Activated CD4-positive, alpha-beta T cell treated with anti-CD3 and anti-CD28 coated beads, Interleukin-2, amount 10 ng/mL, durations not matched to agents 24 days and 14 days (primary cell): ENCODE measurements at places on chromosomes 7 and 10. TPM values are rescaled to one million over a fixed set of nuclear protein-coding genes. Genes with fewer than 3 reads are reported as not detected.

DNA sequence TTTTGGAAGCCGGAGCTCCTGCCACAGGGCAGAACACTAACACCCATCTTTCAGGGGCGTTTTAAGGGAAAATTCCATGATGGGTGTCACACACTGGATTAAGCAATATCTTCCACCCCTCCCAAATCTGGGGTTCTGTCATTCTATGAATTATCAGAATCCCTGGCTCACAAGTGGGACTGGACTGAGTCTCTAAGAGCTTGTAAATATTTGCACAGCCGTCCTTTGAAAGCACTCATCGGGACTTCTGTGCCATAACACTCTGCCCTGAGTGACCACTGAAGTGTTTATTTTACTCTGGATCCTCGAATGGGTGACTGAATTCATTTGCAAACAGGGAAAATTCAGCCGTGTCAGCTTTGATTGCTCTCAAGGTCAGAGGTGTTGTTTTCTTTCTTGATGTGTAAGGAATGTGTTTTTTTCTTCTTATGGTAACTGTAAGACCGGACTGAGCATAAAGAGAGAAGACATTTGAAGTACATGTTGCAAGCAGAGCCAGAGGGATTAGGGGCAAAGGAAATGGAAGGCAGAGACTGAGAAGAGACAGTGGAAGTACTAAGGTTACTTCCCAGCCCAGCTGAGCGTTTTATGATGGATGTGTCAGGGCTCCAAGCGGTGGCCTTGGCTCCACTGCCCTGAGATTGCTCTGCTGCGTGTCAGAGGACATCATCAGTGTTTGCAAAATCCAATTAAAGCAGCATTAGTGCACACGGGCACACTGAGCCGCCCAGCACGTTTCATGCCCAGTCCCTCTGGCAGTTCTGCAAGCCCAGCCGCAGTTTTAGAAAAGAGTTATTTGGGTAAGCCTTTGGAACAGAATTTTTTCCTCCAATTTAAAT is 17.7 kb upstream of the GTPBP4 start:
- no peak overlapping the region for H3K4me3 ChIP-seq
- H3K27me3 ChIP-seq = peaks cover 29% of the 10 kb centered on the region
- peaks cover 6% of the 10 kb centered on the region for H3K4me1 ChIP-seq

The CALHM3 gene
- not detected in 2 replicates for total RNA-seq

DNA sequence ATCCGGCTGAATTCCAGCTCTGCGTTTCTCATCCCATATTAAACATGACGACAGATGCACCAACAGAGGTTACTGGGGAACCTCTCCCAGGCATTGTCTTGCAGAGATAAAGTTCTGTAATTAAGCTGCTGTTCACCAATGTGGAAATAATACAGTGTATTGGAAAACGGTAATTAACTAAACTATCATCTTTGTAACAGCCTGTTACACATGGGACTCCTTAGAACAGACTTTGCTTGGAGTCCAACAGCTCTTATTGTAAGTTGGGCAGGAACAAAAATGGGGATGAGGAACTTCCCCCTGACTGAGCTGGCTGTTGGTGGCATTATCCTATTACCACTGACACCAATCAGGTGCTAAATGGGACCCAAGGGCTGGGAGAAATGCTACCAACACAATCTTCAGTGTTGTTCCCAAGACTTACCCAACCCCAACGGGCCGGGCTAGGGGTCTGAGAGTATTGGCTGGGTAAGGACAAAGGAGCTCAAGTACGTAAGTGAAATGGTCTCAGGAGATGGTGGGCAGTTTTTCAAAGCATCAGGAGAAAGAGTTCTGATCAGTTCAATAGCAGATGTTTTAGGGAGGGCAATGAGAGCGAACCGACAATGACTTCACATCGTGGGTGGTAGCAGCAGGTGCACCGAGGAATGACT is 759.4 kb downstream of the GRID1 start:
- DNase-seq = peak; percentile 52
- H3K27ac ChIP-seq = no peak overlapping the region
- H3K4me3 ChIP-seq = no peak overlapping the region
- no peaks in the 10 kb centered on the region for H3K36me3 ChIP-seq

GRCh38 chr10:109972372-109973001 is 35.3 kb upstream of the ADD3 start:
- H3K36me3 ChIP-seq = no peaks in the 10 kb centered on the region
- no peak for DNase-seq
- H3K27me3 ChIP-seq = peaks cover 26% of the 10 kb centered on the region

DNA sequence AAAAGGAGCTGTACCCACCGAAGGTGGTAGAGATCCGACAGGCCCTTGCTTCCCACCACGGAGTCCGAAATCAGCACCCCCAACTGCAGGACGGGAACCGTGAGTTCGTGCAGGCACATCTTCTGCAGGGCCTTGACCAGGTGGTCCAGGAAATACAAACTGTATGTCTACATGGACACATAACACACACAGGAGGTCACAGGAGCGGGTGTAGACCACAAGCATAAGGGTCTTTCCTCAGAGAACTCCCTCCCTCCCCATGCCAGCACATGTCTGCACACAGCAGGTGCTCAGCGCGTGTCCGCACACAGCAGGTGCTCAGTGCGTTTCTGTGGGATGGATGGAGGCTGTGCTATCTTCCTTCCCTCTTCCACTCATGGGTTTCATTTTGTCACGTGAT is 69.7 kb downstream of the CFAP46 start:
- DNase-seq = no peak
- no peaks in the 10 kb centered on the region for H3K4me1 ChIP-seq
- H3K27me3 ChIP-seq = peaks cover 5% of the 10 kb centered on the region
- H3K4me3 ChIP-seq = no peak overlapping the region
- no peak overlapping the region for H3K27ac ChIP-seq

The AGAP6 gene
- 26.9 and 28.8 TPM in 2 replicates for total RNA-seq

GRCh38 chr10:85319826-85320225 is 991.4 kb downstream of the CCSER2 start:
- no peak for DNase-seq
- no peaks in the 10 kb centered on the region for H3K36me3 ChIP-seq
- no peaks in the 10 kb centered on the region for H3K4me1 ChIP-seq
- no peaks in the 10 kb centered on the region for H3K27me3 ChIP-seq

The POU6F2 gene
- 0.16 and 0.17 TPM in 2 replicates for total RNA-seq

The CFAP69 gene
- total RNA-seq = not detected in 2 replicates

The AKR1E2 gene
- 6.6 and 7.9 TPM in 2 replicates for total RNA-seq

The TAS2R5 gene
- total RNA-seq = 0.89 and 1.0 TPM in 2 replicates

The LEP gene
- total RNA-seq = not detected in 2 replicates

The HOXA9 gene
- not detected in 2 replicates for total RNA-seq

GRCh38 chr10:96842896-96843723 is 11.0 kb downstream of the LCOR start:
- no peak for DNase-seq
- peaks cover 3% of the 10 kb centered on the region for H3K36me3 ChIP-seq
- no peak overlapping the region for H3K4me3 ChIP-seq
- H3K27ac ChIP-seq = peak overlapping the region; percentile 46
- no peaks in the 10 kb centered on the region for H3K27me3 ChIP-seq

DNA sequence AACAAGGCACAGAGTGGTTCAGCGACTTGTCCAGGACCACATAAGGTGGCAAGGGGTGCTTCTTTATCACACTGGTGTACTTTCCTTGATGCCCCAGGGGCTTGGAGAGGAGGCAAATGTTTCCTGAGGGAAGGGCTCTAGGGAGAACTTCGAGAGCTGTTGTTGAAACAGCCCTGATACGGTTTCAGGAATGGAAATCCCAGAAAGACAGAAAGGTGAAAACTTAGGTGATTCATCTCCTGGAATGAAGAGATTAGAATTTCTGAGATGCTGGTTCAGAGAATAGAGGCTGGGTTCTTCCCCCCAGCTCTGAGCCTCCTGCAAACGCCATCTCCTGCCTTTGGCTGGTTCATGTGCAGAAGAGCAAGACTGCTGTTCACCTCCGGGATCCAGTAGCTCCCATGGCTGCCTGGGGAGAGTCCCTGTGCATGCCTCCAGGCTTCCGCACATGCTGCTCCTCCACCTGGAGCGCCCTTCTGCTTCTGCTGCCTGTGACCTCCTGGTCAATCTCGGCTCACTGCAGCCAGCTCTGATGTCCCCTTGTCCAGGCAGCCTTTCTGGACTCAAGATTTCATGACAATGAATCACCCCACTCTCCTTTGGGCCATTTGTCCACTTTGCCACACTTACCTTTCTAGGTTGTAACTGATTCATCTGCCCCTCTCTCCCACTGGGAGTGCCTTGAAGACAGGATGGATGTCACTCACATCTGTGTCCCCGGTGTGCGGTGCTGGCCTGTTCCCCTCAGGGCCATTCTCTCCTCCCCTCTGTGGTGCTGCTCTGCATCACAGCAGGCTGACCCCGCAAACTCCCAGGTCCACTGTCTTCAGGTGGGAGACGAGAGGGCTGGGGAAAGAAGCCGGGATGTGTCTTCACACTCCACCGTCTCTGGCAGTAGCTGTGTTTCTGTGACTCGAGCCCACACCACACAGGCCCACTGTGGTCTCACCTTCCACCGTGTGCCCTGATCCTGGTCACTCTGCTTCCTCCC is 3.6 kb upstream of the CDH23 start:
- H3K4me1 ChIP-seq = peaks cover 2% of the 10 kb centered on the region
- H3K4me3 ChIP-seq = no peak overlapping the region
- H3K36me3 ChIP-seq = no peaks in the 10 kb centered on the region

The ZNF33B gene
- total RNA-seq = 7.1 and 7.8 TPM in 2 replicates

DNA sequence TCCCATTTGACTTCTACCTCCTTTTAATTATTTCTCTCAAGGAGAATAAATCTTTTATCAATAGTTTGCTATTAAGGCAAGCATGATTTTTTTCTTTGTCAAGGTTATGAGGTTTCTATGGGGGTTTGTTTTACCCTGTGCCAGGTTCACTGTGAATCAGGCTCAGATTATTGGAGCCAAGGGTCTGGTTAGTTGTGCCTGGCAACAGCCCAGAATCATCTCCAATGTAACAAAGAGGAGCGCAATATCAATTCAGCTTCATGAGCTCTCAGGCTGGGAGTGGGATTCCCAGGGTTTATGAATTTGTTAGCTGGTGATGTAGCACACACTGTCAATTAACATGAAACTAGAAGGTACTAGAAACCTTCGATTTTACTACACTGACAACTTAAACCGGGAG is 73.2 kb downstream of the AASS start:
- no peaks in the 10 kb centered on the region for H3K27me3 ChIP-seq
- no peak for DNase-seq
- no peak overlapping the region for H3K27ac ChIP-seq
- H3K4me1 ChIP-seq = no peaks in the 10 kb centered on the region
- H3K4me3 ChIP-seq = no peak overlapping the region

GRCh38 chr10:33139181-33139646 is 181.2 kb upstream of the ITGB1 start:
- DNase-seq = peak; percentile 94
- no peaks in the 10 kb centered on the region for H3K36me3 ChIP-seq
- peak overlapping the region; percentile 60 for H3K4me3 ChIP-seq
- no peaks in the 10 kb centered on the region for H3K27me3 ChIP-seq
- H3K4me1 ChIP-seq = peaks cover 64% of the 10 kb centered on the region

DNA sequence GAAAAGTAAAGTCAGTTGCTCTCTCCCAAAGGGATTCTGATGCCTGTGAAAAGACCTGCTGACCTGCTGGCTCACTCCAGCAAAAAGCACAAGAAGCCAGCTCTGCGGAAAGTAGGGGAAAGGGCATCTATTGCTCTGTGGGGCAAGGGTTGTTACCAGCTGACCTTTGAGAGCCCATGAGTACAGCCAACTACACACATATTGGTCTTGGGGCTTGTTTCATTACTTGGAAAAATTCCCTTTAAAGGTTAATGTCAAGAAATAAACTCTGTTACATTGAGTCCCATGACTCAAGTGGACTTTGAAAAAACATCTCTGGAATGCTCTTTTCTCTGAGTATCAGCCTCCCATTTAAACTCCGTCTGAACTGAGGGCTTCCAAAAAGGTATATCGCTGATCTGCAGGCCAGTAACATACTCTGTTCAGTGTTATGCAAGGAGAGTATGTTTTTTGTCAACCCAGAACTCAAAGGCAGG is 53.2 kb downstream of the PANK1 start:
- no peak overlapping the region for H3K4me3 ChIP-seq
- no peak overlapping the region for H3K27ac ChIP-seq
- peaks cover 18% of the 10 kb centered on the region for H3K36me3 ChIP-seq
- H3K4me1 ChIP-seq = peaks cover 3% of the 10 kb centered on the region

DNA sequence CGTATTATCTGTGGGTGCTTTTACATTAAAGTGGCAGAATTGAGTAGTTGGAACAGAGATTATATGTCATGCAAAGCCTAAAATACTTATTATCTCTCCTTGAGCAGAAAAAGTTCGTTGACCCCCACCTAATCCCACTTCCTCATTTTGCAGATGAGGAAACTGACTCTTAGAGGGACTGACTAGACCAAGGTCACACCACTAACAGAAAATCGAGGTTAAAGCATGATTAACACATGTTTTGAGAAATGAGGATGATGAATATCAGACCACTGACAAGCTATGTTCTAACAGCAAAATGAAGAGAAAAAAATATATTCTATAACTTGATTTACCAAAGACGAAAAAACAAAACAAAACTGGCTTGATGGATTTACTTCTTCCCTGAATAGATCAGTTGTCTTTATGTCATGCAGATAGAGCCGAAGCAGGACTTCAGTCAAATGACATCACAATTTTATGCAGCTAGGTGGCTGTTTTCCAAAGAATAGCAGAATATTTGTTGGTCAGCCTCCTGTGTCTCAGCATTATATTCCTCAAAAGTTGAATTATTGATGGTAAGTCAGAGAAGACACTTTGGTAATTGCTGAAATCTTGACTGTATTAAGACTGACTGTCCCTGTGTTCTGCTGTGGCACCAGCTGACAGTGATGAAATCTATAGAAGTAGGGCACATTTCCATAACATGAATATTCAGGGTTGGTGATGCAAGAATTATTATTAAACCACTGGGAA is 24.2 kb upstream of the SMIM30 start:
- no peak for DNase-seq
- H3K27ac ChIP-seq = no peak overlapping the region
- peaks cover 11% of the 10 kb centered on the region for H3K27me3 ChIP-seq
- no peaks in the 10 kb centered on the region for H3K36me3 ChIP-seq
- no peaks in the 10 kb centered on the region for H3K4me1 ChIP-seq

- H3K27me3 ChIP-seq = peaks cover 4% of the 10 kb centered on the region
- no peaks in the 10 kb centered on the region for H3K4me1 ChIP-seq
- no peak overlapping the region for H3K27ac ChIP-seq
- no peak for DNase-seq
Observed at GRCh38 chr10:124604214-124605000, 139.8 kb downstream of the FAM53B start.

DNA sequence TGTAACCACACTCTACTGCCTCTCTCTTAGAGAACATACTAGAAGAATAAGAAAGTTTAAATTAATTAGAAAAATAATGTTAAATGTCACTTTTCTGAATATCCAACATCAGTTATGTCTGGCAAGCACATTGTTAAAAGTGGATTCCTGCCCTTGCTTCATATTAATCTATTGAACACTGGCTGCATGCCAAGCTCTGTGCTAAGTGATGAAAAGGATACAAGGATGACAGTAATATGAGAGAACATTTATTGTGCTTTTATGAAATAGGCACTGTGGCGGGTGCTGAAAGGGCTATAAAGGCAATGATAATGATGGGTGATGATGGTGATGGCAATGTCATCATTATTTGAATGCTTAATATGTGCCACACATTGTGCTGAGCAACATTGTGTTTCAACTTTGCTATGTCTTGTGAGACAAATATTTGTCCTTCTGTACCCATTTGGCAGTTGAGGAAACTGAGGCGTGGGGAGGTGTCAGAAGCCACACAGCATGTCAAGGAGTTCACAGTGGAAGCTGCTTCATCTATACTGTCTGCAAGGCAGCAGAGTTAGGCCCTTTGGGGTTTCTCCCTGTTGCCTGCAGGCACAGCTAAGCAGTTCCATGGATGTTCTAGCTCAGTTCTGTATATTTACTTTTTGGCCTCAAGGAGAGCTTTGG is 64.2 kb upstream of the RAPGEF5 start:
- peaks cover 9% of the 10 kb centered on the region for H3K27me3 ChIP-seq
- H3K4me3 ChIP-seq = no peak overlapping the region
- no peaks in the 10 kb centered on the region for H3K4me1 ChIP-seq
- H3K27ac ChIP-seq = no peak overlapping the region
- no peak for DNase-seq

The GNAT3 gene
- total RNA-seq = not detected in 2 replicates

The ZP3 gene
- 7.4 and 7.5 TPM in 2 replicates for total RNA-seq
